ENCODE measurements at places on chromosomes 6 and 20. TPM values are rescaled to one million over a fixed set of nuclear protein-coding genes. Genes with fewer than 3 reads are reported as not detected.

Gene KHDC1L
- not detected for total RNA-seq

Gene VGLL2
- not detected for total RNA-seq

Gene CPXM1
- not detected for total RNA-seq

Gene CRIP3
- total RNA-seq: 1.9 TPM

Gene OTOR
- not detected for total RNA-seq

GRCh38 chr20:3794701-3795420, 1.2 kb upstream of the CDC25B start:
- H3K4me3 ChIP-seq: peak overlapping the region; percentile 91
- no peak for DNase-seq
- H3K27ac ChIP-seq: peak overlapping the region; percentile 86
- H3K36me3 ChIP-seq: peaks cover 4% of the 10 kb centered on the region
- peaks cover 29% of the 10 kb centered on the region for H3K4me1 ChIP-seq

DNA sequence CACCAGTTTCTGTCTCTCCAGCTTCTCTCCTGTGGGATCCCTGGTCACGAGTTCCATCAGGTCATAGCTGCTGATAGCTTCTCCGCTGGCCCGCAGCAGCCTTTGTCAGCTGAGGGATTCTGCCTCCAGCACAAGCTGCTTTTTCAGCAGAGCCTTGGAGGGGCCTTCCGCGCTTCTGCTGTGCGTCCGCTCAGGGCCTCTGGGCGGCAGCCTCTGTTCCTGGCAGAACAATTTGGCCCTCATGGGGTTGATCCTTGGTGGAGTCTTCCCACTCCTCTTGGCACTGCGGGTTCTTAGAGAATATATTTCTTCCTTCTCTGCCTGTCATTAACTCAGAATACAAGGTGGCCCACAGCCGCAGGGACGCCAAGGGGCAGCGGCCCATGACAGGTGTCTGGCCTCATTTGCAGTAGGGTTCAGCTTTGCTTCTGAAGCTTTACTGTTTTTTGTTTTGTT, 158.8 kb downstream of the DTNBP1 start:
- H3K4me3 ChIP-seq: no peak overlapping the region
- H3K36me3 ChIP-seq: peaks cover 78% of the 10 kb centered on the region
- no peak overlapping the region for H3K27ac ChIP-seq
- no peaks in the 10 kb centered on the region for H3K27me3 ChIP-seq
- H3K4me1 ChIP-seq: no peaks in the 10 kb centered on the region

DNA sequence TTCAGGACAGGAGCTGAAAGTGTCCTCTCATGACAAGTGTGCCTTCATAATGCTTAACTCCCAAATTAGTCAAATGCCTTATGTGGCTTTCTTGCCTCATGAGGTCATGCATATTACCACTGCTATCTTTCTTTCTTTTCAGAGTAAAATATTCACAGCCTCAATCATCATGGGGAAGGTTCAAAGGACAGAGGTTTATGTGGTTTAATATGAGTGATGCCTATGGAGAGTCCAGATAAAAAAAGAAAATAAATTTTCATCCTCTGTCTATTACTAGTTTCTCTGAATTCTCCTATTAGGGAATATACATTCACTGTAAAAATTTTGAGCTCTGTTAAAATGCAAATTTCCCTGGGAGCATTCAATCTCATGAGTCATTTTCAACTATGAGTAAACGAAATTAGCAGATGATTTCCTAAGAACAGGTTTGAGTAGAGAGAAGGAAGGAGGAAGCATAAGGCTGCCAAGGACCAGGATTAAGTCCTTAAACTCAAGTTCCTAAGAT, 396.9 kb upstream of the ADGRB3 start:
- DNase-seq: no peak
- no peaks in the 10 kb centered on the region for H3K27me3 ChIP-seq
- H3K4me1 ChIP-seq: no peaks in the 10 kb centered on the region
- no peak overlapping the region for H3K27ac ChIP-seq
- H3K4me3 ChIP-seq: no peak overlapping the region

GRCh38 chr6:68641172-68641571, 6.1 kb downstream of the ADGRB3 start:
- no peak overlapping the region for H3K4me3 ChIP-seq
- peaks cover 7% of the 10 kb centered on the region for H3K27me3 ChIP-seq
- no peak for DNase-seq

DNA sequence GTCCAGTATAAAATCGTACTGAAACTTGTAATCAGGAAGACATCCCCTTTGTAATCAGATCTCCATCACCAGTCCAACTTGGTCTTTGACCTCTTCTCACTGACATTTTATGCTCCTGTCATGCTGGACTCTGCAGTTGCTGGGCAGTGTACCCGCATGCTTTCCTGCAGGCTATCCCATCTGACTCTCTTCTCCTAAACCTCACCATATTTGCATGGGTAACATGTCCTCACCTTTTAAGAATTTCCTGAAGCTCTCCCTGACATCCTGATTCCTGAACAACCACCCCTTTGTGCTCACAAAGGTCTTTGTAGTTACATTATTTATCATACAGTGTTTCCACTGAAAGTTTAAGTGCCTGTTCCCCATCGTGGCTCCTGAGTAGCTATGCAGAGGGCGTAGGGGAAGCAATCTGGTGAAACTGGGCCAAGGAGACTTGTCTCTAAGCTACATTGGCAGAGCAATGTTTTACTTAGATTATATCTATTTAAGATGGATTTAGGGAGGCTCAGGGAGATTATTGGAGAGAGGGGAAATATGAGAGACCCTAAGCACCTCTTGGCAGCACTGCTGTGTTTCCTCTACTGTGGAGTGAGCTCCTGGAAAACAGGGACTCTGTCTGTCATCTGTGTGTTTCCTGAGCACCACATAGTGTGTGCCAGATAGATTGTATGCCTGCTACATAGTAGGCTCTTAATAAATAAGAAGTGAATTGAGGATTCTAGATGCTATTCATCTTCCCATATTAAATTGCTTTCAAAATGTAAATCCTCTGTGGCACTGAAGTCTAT, 124.0 kb downstream of the LAMA2 start:
- no peak for DNase-seq
- no peaks in the 10 kb centered on the region for H3K27me3 ChIP-seq
- no peak overlapping the region for H3K4me3 ChIP-seq
- H3K27ac ChIP-seq: no peak overlapping the region

DNA sequence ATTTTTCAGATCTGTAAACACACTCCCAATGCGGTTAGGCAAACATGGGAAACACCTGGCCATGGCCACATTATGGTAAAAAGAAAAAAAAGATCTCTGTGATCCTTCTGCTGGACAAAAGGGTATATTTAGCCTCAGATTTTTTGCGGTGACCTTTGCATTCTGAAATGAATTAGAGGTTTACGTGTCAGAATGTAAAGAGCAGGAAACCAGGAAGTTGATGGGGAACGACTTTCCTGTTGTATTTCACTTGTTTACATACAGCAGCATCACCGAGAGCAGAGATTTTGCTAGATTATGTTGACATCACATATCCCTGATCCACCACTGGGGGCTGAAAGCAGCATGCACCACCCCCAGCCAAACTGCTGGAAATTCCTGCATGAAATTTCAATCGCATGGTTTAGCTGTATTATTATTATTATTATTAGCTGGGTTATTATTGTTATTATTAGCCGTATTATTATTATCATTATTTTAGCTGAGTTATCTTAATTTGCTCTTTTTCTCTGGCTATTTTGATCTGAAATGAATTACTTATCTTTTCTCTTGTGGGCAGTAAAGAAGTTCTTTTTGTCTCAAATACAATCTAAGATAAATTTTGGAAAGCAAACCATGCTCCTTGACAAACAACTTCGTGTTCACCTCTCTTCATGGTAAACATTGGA, 189.4 kb downstream of the ZFP64 start:
- H3K27me3 ChIP-seq: no peaks in the 10 kb centered on the region
- no peak for DNase-seq

DNA sequence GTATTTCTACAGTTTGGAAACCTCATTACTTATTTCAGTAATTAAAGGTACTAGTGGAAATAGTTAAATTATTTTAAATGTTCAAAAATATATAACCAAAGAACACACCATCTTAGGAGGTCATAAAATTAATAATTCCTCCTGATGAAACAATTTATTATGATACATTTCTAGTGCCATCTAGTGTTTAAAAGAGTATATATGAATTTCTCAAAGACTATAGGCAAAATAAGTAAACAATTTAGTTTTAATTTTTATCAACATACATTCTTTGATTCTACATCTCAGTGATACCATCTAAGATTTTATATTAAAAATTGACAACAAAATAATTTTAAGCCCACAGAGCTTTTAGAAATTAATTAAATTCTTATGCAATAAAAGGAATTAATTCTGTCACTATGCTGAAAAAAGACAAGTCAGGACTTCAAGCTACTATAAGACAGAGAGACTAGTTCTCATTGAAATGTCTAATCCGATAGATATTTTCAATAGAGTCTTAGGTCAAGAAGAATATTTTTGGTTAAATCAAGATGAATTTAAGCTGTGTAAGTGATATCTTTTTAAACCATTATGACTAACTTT, 107.8 kb upstream of the RNF217 start:
- H3K36me3 ChIP-seq: no peaks in the 10 kb centered on the region
- DNase-seq: no peak
- no peak overlapping the region for H3K27ac ChIP-seq
- no peaks in the 10 kb centered on the region for H3K27me3 ChIP-seq
- no peak overlapping the region for H3K4me3 ChIP-seq

- H3K36me3 ChIP-seq: no peaks in the 10 kb centered on the region
- no peak overlapping the region for H3K4me3 ChIP-seq
- no peaks in the 10 kb centered on the region for H3K27me3 ChIP-seq
- no peaks in the 10 kb centered on the region for H3K4me1 ChIP-seq
- no peak overlapping the region for H3K27ac ChIP-seq
These were observed 218.7 kb downstream of the TRDN start for GRCh38 chr6:123418071-123418470.

- H3K27me3 ChIP-seq: no peaks in the 10 kb centered on the region
- no peak for DNase-seq
These were observed 298.2 kb upstream of the MARCKS start for GRCh38 chr6:113558966-113559365.

DNA sequence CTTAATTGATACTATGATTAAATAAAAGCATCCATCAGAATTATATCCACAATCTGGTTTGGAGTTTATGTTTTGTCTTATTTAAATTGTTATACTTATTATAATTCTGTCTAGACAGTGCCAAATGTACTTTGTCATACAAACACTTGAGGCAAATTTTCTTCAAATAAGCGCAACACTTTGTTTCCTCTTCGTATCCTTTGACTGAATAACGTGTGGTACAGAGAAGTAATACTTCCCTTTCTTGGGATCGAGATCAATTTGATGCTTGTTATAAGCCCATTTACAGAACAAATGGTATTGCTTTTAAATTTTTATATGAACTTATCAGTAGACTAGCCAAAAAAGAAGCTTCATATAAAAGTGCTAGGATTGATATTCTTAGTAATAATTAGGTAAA, 111.0 kb downstream of the ATG5 start:
- no peak overlapping the region for H3K27ac ChIP-seq
- DNase-seq: no peak
- no peaks in the 10 kb centered on the region for H3K27me3 ChIP-seq
- no peak overlapping the region for H3K4me3 ChIP-seq

All from CD4-positive, alpha-beta memory T cell (primary cell).